Renal cortex interstitium (tissue), 15 donors: ENCODE measurements at places on chromosomes 6 and 20.
A peak's percentile ranks its signal among the peaks of the same experiment; 100 is the strongest.

GRCh38 chr6:166997768-166998255 is 1.4 kb upstream of the CEP43 start:
- peak; percentile 73 for DNase-seq

GRCh38 chr20:48789185-48789668 is 38.6 kb downstream of the PREX1 start:
- no peak for DNase-seq

GRCh38 chr20:35269055-35269781 is 8.7 kb downstream of the MMP24OS start:
- no peak for DNase-seq

GRCh38 chr20:23568320-23568970 is at the start of gene CST9L:
Gene CST9L, minus strand, starts transcription at chr20:23568484. Its CDS starts 34 bp downstream, at chr20:23568450.
- no peak for DNase-seq

- DNase-seq = no peak
Measured at GRCh38 chr20:23179766-23180403, 93.8 kb upstream of the CD93 start.

GRCh38 chr20:25547063-25547462 is 38.3 kb downstream of the NINL start:
- DNase-seq = no peak

- DNase-seq = no peak
Measured at GRCh38 chr6:1917626-1918371, 308.1 kb downstream of the FOXC1 start.

- DNase-seq = no peak
Measured at GRCh38 chr6:83044091-83044768, 21.4 kb downstream of the UBE3D start.

- DNase-seq = no peak
Measured at GRCh38 chr6:28978133-28978491, 27.0 kb downstream of the ZNF311 start.

GRCh38 chr6:20409427-20409971 is 7.8 kb downstream of the E2F3 start:
- DNase-seq = no peak

GRCh38 chr6:119012521-119012920 is 65.9 kb downstream of the FAM184A start:
- DNase-seq = no peak

DNA sequence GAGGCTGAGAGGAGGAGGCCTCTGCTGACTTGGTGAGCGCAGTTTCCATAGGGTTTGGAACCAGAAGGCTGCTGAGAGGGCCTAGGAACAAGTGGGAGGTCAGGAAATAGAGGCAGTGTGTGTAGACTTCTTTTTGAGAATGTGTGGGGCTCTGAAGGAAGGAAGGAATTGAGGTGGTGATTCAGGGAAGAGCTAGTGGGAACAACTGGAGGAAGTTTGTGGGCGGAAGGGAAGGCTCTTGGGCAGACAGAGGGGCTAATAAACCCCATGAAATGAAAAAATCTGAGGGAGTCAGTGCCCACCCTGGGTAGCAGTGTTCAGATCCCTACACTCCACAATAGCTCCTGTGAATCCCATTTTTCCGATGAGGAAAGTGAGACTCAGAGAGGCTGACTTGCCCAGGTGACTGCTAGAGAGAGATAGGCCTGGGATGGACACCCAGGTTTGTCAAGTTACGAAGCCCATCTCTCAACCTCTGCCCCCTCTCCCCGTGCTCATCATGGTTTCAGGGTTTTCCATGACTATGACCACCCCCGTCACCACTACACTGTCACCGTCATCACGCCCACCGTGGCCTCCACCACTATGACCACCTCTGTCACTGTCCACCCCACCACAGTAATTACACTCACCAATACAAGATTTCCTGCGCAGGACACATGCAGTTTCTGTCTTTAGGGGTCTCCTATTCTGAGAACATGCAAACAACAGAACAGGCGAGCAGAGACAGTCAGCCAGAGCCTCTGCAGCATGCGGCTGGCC is 106.4 kb downstream of the MRPL14 start:
- DNase-seq = no peak

- DNase-seq = no peak
Measured at GRCh38 chr6:92586236-92586977, 833.0 kb downstream of the EPHA7 start.

DNA sequence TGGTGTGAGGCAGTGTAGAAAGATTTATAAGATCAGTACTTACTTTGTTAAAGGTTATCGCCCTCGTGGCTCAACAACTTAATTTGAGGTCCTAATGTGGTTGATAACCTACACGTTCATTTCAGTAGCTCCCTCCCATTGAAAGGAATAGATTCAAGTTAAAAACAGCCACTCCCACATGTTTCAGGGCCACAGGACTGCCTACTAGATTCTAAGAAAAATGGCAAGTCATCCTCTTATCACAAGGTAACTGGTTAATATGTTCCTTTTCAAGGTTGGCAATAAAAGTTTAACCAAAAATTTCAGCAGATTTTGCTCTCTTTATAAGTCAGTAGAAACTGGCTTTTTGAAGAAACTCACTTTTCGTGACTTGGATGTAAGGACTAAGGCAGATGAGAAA is 17.1 kb downstream of the GSTA2 start:
- DNase-seq = no peak

DNA sequence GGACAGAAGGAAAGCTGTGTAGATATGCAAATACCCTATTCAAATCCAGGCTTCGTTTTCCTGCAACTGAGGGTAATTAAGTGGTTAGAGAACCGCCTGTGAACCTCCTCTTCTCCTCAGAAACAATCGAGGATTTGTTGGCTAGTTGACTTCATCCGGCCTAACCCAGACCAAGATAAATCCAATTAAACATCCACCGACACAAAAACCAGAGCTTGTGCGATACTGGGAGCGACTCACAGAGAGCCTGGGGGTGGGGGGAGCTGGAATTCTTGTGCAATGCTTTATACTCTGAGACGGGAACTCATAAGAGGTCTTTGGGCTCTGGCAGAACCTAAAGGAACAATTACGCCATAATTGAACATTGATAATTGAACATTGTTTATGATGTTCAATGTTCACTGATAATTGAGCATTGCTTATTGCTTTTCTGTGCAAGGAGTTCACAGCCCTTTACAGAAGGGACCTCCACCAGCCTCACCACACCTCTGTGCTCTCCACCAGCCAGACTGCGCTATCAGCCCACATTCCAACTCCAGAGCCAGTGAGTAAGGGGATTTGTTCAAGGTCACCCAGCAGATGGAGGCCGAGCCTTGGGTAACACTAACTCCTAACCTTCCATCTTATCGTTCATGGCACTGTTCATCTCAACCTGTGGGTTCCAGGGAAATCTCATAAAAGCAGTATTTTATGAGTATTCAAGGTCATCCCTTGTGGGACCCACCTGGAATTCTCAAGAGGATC is 429.6 kb upstream of the JARID2 start:
- no peak for DNase-seq

DNA sequence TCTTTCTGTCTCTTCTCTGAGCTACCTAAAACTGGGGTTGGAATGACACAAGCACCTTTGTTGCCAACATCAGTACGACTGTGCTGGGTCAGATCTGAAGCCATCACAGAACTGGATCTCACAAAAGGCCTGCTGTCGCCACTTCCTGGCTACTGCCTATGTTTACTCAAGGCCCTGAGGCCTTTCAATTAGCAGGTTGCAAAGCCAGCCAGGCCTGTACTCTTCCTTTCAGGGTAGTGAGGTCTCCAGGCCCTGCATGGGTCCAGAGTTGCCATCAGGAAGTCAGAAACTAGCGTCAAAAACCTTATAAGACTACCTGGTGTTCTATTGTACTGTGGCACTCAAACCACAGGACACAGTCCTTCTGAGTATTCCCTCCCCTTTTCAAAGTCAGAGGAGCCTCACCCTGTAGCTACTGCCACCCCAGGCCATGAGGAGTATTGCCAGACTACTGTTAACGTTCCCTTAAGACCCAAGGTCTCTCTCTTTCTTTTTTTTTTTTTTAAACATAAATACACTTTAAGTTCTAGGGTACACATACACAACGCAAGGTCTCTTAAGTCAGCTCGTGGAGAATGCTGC is 937.4 kb upstream of the GJE1 start:
- no peak for DNase-seq

GRCh38 chr20:19915111-19915798 is 101.9 kb upstream of the NAA20 start:
- DNase-seq = no peak

DNA sequence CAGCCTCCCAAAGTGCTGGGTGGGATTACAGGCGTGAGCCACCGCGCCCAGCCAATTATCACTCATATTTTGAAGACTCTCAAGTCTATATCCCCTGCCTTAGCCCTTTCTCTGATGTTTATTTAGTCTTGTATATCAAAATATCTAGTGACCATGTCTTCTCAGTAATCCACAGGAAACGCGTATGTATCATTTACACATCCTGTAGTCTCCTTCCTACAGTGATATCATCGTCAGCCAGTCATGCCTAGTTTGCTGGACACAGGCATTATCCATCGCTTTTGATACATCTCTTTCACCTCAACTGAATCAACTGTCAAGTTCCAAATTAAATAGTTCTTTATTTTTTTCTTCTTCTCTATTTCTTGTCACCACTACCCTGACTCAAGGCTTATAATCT is 223.7 kb downstream of the NKAIN2 start:
- no peak for DNase-seq

- no peak for DNase-seq
Measured at GRCh38 chr6:79048611-79049010, 29.4 kb downstream of the PHIP start.

DNA sequence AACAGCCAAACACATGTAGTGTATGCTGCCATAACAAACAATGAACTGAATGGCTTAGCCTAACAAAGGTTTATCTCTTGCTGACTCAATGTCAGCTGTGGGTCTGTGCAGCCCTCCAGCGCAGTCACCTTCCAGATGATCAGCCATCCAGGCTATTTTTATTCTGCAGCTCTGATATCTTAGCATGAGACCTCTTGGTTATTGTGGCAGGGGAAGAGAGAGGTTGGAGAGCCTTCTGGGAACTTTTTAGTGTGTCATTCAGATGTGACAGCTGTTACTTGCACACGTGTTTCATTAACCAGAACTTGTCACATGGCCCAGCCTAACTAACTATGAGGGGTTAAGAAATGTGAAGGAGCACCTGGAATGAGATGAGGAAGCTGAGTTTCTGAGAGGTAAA is 202.5 kb downstream of the DHX35 start:
- no peak for DNase-seq

DNA sequence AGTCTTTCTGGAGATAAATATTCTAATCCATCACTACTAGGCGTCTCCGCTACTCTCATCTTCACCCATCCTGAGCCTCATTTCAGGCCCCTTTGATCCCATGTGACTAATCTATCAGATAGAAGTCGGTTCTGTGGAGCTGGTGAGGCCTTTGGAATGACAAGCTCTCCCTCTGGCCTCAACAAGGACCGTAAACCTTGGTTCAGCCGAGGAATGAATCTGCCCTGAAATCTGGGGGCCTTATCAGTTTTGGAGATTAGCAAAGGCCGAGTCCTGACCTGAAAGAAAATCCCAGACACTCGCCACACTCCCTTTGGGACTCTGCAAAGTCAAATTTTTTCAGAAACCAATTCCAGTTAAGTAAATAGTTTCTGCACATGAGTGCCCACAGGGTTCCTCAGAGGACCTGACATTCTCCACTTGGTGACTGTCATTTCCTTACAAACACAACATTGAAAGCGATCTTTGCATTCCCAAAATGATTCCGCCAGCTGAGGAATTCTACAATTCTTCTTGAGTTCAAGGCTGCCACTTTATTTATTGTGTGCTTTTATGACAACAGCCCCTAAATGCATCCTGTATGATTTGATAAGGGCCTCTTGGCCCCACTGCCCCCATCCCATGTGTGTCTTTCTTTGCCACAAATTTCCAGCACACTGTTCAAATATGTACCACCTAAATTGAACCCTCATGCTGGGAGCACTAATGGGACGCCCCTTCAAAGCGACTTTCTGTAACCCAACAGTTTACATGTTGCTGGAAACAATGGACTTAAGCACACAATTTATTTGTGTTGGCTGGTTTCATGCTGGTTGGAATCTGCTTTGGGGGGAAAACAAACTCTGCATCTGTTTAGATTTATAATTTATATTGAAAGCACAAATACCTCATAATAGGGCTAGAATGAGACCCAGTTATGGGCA is 10.0 kb upstream of the RIPOR3 start:
- no peak for DNase-seq

DNA sequence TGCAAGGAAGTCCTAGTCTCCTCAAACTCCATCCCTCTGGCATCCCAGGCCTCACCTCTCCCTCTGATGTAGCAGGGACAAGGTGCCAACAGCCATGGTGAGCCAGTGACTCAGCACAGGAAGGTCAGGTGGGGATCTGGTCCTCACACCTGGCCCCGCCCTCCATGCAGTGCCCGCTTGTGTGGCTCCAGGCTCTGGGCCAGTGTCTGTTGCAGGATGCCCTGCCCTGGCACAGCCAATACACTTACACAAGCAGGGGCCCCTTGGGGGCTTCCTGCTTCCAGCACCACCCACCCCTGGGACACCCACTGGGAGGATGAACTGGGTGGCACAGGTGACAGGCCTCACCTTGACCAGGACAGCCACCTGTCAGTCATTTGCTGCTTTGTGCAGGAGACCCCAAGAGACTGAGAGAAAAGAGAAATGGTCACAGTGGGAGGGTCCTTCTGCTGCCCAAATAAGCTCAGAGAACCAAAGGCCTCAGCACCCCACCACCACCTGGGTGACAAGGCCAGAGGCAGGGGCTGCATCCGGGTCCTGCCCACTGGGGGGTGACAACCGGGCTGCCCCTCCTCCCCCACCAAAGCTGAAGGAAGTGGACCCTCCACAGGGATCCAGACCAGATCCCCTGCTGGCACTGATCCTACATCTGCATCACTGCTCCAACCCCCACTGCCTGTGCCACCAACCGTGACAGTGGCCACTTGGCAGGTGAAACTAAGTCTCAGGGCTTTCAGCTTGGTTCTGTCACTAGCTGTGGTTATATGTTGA is 658.8 kb upstream of the DEFB115 start:
- no peak for DNase-seq

DNA sequence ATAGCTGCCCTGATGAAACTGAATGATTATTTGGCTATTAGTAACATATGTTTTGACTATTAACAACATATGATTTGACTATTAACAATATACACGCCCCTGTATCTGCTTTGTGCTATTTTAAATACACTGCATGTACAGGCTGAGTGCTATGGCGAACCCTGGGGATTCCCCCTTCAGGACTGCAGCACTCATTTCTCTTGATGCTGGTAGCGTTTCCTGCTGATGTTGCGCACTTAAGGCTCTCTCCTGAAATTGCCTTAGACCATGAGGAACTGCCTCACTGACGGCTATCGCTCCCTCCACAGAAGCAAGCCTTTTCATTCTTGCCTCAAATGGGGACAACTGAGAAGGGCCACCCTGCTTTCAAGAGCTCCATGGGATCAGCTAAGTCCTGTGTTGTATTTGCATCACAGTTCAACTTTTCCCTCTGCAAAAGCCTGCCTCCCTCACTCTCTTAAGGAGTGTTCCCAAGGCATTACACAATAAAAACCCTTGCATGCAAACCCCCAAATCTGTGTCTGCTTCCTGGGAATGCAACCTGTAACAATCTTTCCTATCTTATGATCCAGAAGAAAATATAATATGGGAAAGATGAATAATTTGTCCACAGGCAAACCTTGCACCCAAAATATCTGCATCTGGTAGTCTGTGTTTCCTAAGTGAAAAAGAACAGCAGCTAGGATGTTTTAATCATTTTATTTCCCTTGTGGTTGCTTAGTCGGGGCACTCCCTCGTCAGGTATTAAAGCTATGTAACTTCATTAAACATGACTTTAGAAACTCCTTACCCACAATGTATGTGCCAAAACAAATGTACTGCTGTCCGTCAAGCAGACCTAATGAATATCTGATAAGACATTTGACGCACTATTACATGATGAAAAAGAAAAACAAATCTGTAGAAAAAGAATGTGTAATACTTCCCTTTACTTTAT is 456.4 kb downstream of the COL12A1 start:
- DNase-seq = no peak
